ENCODE measurements at places on chromosomes 6 and 20.

- DNase-seq = no peak
Observed at GRCh38 chr20:45629496-45630100, at the start of gene WFDC10A. Gene WFDC10A (plus strand): TSS chr20:45629739. CDS start chr20:45629814, 75 bp downstream.

DNA sequence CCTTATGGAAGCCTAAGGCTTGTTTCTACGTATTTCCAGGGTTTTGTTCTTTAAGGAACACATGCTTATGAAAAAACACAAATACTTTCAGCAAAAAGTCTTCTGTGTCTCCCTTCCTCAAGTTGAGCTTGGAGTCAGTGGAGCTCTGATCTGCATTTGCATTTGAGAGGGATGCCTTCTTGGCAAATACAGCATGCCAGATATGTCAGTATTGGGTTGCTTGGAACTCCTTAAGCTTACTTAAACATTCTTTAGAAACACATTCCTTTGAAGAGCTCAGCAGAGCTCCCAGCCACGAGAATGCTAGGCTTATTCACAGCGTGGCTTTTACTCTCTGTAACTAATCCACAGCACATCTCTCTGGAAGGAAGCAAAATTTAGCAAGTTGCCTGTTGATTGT, 68.3 kb downstream of the ANKRD6 start:
- DNase-seq = no peak

DNA sequence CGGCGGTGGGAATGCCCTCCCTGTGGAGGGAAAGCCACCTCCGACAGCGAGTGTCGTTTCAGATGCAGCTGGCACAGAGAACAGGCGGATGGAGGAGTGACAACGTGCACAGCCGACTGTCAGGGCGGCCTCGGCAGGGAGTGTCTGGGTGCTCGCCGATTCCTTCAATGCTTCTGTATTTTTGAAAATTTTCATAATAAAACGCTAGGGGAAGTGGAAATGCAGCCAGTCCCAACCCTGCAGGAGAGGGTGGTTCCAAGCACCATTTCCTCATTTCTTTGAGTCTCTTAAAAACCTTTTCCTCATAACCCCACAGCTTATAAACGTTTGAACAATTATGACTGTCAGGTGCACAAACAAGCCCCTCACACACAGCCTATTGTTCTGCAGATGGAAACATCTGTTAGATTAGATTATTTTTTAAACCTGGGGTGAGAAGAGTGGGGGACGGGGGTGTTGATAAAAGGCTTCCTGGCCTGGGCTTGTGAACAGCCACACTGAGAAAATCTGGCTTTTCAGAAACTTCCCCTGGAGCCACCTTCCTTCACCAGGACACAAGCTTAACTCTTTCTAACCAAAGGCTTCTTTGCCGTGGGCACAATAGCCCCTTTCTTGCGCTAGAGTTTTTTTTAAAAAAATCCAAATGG, 228.9 kb downstream of the ANKRD60 start:
- DNase-seq = no peak

DNA sequence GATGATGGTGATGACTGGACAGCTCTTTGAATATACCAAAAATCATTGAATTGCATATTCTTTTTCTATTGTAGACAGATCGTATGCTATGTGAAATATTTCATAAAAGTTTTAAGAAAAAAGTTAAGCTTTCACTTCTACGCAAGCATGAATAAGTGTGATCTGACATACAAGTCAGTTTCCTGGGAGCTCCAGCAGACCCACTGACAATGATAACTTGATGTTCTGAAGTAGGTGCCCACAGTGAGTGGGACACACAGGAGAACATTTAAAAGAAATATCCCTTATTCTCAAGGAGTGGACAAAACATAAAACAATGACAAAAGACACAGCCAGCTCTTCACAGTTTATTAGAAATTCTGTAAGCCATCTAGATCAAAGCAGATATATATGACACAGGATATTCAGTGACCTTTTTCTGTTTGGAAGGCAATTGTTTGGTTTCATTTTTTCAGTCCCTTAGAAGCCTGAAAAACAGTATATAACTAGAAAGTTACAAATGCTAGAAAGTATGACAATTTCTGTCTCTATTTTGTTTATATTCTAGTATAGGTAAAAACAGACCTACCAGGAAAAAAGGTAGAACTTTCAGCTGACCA, 101.4 kb downstream of the IRF4 start:
- no peak for DNase-seq

GRCh38 chr20:22456109-22456508, 128.3 kb downstream of the FOXA2 start:
- DNase-seq = no peak

GRCh38 chr6:6998194-6998569, 109.6 kb upstream of the RREB1 start:
- DNase-seq = no peak

GRCh38 chr6:9702914-9703313, 712.0 kb downstream of the TFAP2A start:
- DNase-seq = no peak

- DNase-seq = no peak
Observed at GRCh38 chr6:153852034-153852433, 187.0 kb upstream of the OPRM1 start.

DNA sequence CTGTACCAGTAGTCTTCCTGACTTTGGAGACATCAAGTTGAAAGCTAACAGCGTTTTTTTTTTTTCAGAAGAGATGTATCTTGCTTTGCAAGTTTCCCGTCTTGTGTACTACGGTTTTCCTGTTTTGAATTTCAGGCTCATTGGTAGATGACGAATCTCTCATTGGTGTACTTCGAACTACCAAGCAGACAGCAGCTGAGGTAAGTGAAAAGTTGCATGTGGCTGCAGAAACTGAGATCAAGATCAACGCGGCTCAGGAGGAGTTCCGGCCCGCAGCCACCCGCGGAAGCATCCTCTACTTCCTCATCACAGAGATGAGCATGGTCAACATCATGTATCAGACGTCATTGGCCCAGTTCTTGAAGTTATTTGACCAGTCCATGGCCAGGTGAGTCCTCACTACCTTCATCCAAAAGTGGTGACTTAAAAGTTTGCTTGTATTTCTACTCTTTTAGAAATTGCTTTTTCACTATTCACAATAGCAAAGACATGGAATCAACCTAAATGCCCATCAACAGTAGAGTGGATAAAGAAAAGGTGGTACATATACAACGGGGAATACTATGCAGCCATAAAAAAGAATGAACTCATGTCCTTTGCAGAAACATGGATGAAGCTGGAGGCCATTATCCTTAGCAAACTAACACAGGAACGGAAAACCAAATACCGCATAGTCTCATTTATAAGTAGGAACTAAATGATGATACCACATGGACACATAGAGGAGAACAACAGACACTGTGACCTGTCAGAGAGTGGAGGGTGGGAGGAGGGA, 110.6 kb upstream of the GLP1R start:
- DNase-seq = no peak

GRCh38 chr6:134398453-134398852, 80.5 kb upstream of the SGK1 start:
- DNase-seq = no peak

DNA sequence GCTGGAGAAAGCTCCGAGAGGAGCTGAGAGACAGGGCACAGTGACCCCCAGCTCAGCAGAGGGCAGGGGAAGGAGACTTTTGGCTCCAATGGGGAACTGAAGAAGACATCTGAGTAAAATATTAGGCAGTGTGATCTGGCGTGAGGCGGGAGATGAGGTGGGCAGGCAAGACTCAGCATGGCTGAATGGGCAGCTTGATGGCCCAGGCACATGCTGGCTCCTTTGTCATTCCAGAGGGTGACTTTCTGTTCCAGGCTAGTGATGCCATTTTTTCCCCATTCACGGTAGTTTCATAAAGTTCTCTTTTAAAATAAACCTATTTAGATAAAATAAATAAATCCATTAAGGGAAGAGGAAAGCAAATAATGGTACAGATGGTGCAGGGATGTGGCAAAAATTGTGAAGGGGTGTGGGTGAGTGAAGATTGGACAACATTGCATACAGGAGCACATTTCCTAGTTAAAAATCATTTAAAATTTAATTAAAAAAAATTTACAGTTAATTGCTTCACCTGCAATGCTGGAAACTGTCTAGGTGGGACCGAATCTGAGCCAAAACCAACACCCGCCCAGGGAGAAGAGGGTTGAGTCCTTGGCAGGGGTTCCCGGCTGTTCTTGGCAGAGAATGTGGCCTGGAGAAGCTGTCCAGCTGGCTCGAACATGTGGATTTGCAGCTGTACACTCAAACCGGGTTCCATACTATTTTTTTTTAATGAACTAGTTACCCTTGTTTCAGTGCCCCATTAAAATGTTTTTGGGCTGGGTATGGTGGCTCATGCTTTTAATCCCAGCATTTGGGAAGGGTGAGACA, 41.7 kb upstream of the PRELID3B start:
- no peak for DNase-seq

- no peak for DNase-seq
Observed at GRCh38 chr6:6164367-6164766, 156.1 kb downstream of the F13A1 start.

GRCh38 chr6:149860834-149861602, 3.1 kb downstream of the LRP11 start:
- DNase-seq = no peak

- no peak for DNase-seq
Observed at GRCh38 chr20:50918403-50918802, 12.8 kb downstream of the ADNP start.

GRCh38 chr6:16007146-16007545, 121.7 kb upstream of the MYLIP start:
- DNase-seq = no peak

DNA sequence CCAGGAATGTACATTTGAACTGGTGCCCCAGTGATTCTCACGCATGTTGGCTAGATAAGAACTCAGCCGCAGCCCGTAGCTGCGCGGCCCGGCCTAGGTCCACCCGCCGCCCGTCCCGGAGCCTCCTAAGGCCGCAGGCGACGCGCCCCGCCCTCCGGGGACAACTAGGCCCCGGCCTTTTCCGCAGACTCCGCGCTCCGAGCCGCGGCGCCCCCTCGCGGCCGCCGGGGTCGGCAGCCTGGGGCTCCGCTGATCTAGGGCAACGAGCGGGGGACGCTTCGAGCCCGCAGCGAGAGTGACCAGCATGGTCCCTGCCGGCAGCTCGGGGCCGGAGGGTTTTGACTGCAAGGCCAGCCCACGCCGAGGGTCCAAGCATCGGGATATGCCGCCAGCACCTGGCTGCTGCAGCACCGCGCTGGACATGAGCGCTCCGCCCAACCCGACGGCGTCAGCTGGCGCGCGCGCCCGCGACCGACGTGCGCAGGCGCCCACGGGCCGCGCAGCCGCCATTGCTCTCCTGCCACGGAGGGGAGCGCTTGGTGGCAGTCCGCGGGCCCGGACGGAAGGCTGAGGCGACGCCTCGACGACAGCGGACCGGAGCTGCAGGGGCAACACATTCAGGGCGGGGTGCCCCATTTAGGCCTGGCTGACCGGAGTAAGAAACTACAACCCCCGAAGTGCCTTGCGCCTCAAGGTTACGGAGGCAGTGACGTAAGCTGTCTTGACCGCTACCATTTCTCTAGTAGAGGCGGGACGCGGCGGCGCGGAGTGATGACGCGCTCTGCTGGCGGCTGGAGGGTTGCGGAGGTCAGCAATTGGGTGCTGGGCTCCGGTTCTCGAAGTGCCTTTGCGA, at the start of gene AP5S1:
Gene AP5S1 (plus strand): TSS at position 500 of the 853 bp plus-strand sequence. CDS start 1,571 bp downstream, outside the sequence.
- DNase-seq = peak; percentile 99

DNA sequence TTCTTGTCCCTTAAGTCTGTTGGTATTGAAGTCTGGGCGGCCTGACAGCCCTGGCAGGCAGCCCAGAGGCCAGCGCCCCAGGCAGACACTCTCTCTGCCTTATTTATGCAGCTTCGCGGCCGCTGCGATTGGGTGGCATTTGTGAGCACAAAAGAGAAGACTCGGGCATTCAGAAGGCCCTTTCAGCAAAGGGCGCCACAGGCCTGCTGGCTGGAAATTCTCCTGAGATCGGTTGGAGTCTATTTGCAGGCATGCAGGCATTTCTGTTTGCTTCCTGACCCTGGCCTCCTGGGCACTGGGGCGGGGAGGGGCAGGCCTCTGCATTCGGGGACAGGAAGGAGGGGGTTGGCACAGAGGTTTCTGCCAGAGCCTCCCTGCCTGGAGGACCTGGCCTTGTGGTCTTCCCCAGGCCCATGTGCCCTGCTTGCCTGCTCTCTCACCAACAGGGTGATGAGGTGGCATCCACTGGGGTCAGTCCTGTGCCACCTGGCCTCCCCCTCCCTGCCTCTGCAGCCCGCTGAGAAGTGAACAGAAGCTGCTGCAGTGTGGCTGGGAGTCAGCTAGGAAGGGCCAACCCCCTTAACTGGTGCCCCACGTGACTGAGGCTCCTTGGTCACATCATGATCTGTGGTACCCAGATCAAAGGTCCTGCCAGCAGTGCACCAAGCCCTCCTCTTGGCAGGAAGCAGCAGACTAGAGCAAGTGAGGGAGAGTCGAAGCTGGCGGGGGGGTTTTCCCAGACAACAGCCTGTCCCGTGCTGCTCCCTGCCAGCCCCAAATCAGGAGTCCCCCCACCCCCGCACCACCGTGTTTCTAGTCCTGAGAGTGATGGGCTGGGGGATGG, 16.6 kb upstream of the CCDC167 start:
- no peak for DNase-seq

DNA sequence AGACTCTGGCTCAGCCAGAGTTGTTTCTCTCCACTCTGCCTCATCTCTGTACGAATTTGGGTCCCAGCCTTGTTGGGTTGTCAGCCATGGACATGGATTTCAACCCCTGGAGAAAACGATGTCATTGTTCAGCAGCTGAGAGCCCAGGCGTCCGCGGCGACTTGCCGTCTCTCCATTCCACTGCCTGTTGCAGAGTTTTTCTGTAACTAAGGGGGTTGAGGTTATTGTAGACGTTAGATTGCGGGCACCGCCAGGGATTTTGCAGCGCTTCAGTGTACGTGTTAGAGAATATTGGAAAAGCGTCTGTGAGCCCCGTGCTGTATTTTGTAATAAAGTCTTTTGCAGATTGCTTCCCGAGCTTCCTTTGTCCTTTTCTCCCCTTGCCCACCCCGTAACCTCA, 13.1 kb upstream of the RBM38 start:
- no peak for DNase-seq

DNA sequence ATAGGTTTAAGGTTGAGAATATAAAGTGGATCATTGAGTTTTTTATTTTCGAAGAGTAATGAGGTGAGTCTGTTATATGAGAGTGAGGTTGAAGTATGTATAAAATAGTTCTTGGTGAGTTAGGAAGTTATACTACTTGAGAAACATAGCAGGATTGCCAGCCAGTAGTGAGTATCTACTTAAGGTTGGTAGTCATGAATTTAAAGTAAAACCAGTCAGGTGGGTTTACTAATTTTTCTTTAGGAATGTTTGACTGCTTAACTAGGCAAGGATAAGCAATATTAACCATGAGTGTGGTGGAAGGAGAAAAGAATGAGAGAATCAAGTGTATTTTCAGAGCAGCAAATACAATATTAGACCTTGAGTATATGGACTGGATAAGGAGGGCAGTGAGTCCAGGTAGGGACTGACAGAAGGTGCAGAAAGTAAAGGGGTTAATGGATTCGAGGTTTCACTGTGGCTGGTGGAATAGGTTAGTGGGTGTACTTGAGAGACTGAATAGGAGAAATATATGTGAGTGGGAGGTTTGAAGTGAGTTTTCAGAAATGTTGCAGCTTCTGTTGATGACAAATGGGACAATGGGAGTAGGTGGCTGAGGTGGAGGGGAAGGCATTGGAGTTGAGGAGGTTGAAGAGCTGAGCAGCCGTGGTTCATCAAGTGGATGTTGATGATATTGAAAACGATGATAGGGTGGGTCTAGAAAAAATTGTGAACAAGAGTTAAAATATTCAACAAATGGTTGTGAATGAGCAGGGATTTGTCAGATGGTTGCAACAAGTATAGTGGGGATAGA, 232.5 kb upstream of the ASCC3 start:
- DNase-seq = no peak
